H1 (cell line): ENCODE measurements at places on chromosomes 5 and 9.

GRCh38 chr5:109908366-109908765 is 218.6 kb downstream of the MAN2A1 start:
- DNase-seq = no peak

GRCh38 chr5:142437563-142437962 is 112.7 kb upstream of the SPRY4 start:
- DNase-seq = no peak

GRCh38 chr9:78101247-78101646 is 69.6 kb upstream of the GNAQ start:
- no peak for DNase-seq

DNA sequence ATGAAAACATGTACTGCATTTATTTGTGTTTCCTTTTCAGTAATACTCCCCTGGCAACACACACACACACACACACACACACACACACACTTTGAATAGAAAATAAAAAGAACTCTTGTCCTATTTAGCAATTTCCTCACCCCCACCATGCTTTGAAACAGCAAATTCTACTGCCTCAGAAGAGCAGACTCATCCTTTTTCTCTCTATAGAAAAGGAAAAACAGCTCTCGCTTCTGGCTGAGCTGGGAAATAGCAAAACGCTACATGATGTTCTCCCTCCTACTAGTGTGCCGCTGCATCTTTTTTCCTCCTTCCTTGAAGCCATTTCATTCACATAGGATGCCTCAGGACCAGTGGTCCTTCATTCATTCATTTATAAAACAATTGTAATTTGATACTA is 453.6 kb downstream of the CSNK1G3 start:
- DNase-seq = no peak

DNA sequence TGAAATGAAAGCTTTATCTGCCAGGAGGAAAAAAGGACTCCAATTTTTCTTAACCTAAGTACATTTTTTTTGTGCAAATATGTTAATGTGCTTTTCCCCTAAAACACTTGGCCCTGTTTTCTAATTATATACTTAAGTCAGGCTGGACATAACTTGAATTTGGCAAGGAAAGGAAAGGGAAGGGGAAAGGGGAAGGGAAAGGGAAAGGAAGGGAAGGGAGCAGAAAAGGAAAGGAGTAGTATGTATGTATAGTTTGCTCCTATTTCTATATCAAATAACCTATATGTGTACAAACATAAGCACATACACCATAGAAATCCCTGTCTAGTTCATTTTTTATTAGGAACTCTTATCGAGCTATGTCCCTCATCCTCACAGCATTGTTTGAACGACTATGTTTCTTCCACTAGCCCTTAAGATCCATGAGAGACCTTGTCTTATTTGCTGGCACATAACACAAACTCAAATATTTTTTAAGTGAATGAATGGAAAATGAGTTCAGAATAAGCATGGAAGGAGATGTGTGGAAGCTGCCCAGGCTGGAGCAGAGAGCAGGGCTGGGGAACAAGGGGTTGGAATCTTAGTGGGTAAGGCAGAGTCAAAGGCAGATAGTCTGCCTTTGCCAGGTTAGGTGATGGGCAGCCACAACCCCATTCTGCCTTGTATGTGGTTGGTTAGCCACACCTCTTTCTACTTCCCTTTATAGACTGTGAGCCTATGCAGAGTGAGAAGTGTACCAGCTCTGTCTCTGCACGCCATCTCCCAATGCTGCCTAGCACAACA is 70.0 kb downstream of the KLHL3 start:
- DNase-seq = no peak

DNA sequence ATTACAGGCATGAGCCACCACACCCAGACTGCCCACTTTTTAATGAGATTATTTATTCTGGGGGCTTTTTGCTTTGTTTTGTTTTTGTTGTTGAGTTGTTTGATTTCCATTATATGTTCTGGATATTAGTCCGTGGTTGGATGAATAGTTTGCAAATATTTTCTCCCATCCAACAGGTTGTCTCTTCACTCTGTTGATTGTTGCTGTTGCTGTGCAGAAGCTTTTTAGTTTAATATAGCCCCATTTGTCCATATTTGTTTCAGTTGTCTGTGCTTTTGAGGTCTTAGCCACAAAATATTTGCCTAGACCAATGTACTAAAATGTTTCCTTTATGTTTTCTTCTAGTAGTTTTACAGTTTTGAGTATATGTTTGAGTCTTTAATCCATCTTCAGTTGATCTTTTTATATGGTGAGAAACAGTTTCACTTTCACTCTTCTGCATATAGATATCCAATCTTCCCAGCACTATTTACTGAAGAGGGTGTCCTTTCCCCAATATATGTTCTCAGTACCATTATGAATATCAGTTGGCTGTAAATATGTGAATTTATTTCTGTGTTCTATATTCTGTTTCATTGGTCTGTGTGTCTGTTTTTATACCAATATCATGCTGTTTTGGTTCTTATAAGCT is 30.2 kb upstream of the TBCA start:
- no peak for DNase-seq

DNA sequence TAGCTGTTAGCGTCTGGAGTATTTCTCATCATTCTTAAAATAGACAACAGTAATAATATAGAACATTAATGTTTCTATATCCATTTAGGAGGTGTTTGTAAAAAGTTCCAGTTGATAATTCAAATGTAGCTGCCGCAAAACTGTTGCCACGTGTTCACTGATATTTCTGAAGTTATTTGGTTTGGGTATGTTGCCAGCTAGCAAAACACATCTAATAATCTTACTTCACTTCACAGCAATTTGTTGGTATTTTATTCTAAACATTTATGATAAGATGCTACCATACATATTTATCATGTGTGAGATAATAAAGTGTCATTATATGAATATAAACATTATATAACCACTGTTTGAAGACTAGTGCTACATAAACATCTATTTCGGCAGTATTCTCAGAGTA is 101.6 kb downstream of the CDH12 start:
- DNase-seq = no peak
